Stimulated activated CD4-positive, alpha-beta T cell treated with anti-CD3 and anti-CD28 coated beads, Interleukin-4, amount 100 ng/mL, for 4 hours (primary cell): ENCODE measurements at places on chromosomes 2 and 18.
A peak's percentile ranks its signal among the peaks of the same experiment; 100 is the strongest.

DNA sequence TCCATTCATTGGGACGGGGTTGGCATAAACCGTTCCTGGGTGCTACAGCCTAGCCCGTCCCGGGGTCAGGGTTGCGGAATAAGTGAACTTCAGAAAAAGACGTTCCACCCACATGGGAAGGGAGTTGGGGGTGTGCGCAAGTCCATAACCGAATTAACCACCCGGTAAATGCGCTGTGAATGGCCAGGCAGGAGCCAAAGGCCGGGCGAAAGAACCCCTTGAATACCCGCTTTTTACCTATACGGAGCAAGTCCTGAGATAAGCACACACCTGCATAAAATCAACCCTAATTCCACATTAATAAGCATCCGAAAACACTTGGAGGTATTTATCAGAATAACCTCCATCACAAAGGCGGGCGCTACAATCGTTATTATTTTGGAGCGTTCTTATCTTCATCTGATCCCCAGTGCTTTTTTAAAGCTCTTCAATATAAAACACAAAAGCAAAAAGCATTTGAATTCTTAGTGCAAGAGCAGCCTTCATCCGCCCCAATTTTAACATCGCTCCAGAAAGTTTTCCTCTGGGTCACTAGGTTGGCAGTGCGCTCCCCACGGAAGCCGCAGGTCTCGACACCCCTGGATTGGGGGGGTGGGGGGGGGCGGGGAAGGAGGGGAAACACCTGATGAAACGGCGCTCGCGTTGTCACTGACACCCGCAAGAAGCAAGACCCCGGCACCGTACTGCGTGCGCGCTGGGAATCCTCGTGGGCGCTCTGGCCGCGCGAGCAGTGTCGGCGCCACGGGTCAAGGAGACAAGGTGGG, 1.2 kb downstream of the SATB2 start:
- DNase-seq: no peak

DNA sequence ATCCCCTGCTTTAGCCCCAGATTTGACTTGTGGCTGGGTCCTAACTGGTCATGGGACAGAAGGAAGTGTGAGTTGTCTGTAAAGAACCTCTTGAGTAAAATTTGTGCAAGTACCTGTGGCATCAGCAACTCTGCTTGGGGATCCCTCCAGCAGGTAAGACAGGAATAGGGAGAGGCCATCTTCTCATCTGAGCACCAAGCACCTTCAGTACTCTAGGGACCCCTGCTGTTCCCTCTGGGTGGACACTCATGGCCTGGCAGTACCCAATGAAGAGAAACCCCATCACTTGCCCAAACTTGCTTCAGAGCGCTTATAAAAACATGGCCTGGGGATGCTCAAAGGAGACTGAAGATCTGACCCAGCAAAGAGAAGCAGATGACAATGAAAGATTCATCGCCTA, 297.8 kb downstream of the SP3 start:
- DNase-seq: no peak

DNA sequence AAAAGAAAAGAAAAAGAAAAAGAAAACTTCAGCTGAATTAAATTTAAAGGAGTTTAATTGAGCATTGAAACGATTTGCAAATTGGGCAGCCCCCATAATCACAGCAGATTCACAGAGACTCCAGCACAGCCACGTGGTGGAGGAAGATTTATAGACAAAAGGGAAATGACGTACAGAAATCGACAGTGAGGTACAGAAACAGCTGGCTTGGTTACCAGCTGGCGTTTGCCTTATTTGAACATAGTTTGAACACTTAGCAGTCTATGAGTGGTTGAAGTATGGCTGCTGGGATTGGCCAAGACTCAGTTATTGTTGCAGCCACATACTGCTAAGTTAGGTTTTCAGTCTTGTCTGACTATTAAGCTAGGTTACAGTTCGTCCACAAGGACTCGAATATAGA, 312.2 kb upstream of the SLC14A2 start:
- no peak for DNase-seq

- DNase-seq: no peak
Observed at GRCh38 chr2:220226076-220226475, 598.6 kb downstream of the SLC4A3 start.

- DNase-seq: no peak
Observed at GRCh38 chr2:135258193-135258592, 206.1 kb downstream of the RAB3GAP1 start.

GRCh38 chr2:46871976-46872381, 43.6 kb downstream of the MCFD2 start:
- no peak for DNase-seq

- no peak for DNase-seq
Observed at GRCh38 chr2:218648787-218649100, 10.7 kb downstream of the ZNF142 start.

DNA sequence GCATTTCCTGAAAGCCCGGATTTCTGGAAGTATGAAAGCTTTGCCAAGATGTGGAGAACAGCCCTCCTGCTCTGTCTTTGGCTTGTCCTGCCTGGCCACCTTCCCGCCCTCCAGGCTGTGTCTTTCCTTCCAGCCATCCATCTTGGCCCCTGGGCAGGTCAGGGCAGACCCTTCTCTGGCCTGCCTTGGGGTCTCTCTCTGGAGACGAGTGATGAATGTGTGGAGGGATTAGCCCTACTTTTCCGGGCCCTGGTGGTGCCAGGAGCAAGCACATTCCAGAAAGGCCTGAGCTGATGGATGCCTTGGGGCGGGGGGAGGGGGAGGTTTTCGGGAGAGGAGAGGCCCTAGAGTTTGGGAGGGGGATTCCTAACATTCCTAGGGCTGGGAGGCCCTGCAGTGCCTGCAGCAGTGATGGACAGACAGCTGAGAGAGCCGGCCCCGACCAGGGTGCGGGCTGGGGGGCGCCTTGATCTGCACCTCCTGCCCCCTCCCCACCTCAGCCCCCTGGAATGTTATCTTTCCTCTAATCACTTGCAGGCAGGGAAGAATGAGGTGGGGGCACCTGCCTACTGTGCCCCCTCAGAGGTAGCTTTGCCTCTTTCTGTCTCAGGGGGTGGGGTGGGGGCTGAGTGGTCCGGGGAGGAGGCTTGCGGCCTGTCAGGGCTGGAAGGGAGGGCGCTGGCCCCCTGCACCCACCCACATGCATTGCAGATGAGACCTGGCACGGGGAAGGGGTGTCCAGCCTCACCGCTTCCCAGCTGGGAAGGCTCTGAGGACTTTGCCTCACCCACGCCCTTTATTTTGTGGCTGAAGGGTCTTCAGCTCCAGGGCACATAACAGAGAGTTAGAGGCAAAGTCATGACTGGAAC, 156.2 kb downstream of the DDX1 start:
- DNase-seq: no peak

- no peak for DNase-seq
Observed at GRCh38 chr2:28736034-28736433, 15.6 kb upstream of the PPP1CB start.

DNA sequence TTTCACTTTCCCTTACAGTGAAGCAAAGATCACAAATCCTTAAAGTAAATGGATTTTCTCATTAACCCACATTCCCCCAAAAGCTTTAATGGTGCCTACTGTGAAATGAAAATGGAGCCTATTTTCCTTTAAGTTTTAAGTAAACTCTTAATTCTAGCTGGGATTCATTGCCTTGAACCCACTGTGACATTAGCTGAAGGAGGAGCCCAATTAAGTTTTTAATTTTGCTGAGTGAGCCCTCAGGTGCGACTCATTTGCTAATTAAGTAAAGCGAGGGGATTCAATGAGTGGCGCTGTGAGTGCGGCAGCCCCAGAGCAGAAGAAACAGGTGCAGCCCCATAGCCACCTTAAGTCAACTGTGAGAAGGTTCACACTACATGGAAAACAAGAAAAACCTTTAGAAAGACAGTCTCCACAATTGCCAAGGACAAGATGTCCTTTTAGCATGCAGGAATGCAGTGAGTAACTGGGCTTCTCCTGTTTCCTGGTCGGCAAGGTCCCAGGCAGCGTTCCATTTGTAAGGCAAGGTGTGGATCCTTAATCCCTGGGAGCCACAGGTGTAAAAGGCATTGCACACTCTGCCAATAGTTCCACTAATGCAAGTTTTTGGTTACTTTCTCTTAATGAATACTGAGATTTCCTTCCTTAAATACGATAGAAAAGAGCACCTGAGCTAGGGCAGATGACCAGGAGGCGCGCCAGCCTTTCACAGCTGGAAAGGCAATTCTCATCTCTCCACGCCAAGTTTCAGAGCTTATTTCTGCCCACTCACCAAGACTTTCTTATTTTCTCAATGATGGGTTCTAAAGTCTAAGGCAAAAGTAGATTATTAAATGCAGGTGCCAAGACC, 87.7 kb downstream of the TMEM18 start:
- DNase-seq: no peak

DNA sequence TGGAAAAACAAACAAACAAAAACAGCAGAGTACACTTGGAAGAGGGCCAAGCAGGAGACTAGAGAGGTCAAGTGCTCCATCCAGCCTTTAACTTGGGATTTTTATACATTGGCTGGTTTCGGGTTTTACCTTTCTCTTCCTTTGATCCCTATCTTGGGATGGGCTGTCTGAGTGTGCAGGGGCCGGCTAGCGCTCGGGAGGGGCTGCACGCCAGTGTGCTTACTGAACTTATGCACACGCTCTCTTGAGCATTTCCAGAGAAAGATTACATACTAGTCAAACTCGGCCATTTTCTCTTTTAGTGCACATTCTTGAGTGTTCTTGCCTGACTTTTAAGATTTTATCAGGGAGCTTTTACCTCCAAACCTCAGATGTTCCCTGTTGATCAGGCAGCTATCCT, 707.8 kb downstream of the DSC3 start:
- no peak for DNase-seq

DNA sequence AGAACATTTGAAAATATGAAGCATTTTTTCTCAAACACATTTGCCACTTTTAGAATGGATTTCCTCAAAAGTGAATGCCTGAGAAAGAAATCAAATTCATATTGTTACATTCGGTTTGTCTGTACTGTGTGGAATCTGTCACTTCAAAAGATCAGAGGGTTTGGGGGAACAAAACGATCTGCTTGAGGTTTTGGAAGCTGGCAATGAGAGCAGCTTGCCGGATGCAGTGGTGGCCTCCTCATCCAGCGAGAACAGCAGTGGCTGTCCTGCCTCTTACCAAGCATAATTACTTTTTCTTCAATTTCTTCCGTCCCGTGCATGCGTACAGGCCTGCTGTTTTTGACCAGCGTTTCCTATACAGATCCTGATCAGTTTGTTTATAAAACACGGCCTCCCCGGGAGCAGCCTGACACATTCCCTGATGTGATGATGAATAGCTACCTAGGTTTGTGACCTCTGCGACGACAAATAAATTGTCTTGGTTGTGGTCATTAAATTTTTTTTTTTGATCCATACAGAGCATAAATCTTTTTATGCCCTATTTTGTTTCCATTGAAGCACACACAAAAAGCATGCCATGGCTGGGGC, 45.2 kb downstream of the ITGA6 start:
- no peak for DNase-seq

GRCh38 chr18:79766308-79766707, 31.4 kb upstream of the KCNG2 start:
- no peak for DNase-seq

GRCh38 chr18:10047237-10047636, 133.4 kb downstream of the VAPA start:
- DNase-seq: no peak

- no peak for DNase-seq
Observed at GRCh38 chr2:130791617-130791939, 36.2 kb downstream of the AMER3 start.

DNA sequence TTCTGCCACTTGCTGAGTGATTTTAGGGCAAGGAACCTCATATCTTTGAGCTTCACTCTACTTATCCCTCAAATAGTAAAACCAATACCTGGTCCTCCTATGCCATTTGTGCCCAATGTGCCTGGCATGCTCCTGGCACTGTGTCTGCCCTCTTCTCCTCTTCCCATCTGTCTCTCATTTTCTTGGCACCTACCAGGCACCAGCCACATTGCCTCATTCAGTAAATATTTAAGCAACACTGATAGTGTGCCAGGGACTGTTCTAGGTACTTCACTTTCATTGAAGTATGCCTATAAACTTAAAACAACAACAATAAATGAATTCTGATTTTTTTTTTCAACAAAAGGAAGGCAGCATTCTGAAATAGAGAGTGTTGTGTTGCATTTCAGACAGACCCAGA, 15.1 kb upstream of the BOD1L2 start:
- no peak for DNase-seq

GRCh38 chr2:75381032-75381431, 179.7 kb downstream of the EVA1A start:
- no peak for DNase-seq

GRCh38 chr2:29115797-29116781, 874 bp downstream of the CLIP4 start:
- DNase-seq: peak; percentile 31

DNA sequence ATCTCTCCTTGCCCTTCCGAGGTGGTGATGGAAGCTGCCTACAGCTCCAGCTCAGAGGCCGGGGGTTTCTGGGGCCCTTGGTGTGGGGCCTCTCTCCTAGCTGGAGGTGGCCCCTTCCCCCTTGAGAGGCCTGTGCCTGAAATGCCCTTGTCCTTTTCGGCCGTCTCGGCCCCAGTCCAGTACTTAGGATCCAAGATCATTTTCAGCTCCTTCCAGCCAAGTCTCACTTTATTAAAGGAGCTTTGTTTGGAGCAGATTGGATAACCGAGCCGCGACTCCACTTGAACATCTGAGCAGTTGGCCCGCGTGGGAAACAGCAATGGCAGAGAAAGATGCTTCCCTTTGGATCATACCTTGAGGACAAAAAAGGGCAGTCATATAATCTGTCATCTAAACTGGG, 125.0 kb downstream of the NEDD4L start:
- no peak for DNase-seq

- DNase-seq: no peak
Observed at GRCh38 chr2:169452080-169452479, 27.2 kb upstream of the BBS5 start.

GRCh38 chr2:1593371-1594122, 150.8 kb downstream of the PXDN start:
- no peak for DNase-seq

GRCh38 chr2:79375817-79376216, 137.0 kb upstream of the CTNNA2 start:
- DNase-seq: no peak

DNA sequence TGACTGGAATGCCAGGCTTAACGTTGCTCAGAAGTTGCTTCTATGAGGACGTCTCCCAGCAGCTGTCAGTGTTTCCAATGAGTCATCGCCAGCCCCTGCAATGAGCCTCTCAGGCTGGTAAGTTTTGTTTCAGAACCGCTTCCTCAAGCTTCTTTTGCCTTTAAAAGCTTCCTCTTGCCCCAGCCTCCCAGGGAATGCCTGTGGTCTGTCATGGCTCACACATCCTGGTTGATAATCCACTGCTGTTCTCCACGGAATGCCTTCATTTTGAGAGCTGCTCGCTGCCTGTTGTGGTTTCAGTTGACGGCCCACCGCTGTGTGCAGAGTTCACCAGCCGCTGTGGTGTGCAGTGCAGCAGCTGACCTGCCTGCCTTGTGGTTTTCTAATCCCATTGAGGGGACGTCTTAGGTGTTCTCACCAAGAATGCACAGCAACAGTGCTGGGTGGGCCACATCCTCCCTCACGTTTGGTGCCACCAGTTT, 96.4 kb downstream of the RTP5 start:
- peak; percentile 61 for DNase-seq

- peak; percentile 84 for DNase-seq
Observed at GRCh38 chr2:113910110-113910717, 20.3 kb downstream of the ACTR3 start.

- no peak for DNase-seq
Observed at GRCh38 chr18:50802141-50802540, 17.7 kb downstream of the MRO start.
